NCI-H226 (cell line): ENCODE measurements at places on chromosomes 11 and 22.

GRCh38 chr22:22954656-22955055, 67.0 kb downstream of the IGLL5 start:
- no peak for DNase-seq

GRCh38 chr11:128226106-128226716, 361.1 kb downstream of the ETS1 start:
- no peak for DNase-seq

DNA sequence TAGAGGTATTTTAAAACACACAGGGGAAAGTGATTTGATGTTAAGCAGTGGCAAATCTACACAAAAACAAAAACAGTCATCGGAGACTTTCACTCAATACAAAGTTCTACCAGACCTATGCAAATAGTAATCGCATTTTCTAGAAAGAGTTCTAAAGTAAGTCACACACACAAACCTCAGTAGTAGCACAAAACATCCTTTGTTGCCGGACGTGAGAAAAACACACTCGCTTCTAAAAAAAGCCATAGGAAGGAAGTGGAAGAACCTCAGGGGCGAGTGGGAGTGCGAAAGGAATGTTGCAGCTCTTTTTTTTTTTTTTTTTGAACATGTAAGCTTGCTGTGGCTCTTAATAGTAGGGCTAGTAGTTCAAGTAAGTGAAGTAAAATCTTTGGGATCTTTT, 88.9 kb downstream of the MAML2 start:
- peak; percentile 29 for DNase-seq

DNA sequence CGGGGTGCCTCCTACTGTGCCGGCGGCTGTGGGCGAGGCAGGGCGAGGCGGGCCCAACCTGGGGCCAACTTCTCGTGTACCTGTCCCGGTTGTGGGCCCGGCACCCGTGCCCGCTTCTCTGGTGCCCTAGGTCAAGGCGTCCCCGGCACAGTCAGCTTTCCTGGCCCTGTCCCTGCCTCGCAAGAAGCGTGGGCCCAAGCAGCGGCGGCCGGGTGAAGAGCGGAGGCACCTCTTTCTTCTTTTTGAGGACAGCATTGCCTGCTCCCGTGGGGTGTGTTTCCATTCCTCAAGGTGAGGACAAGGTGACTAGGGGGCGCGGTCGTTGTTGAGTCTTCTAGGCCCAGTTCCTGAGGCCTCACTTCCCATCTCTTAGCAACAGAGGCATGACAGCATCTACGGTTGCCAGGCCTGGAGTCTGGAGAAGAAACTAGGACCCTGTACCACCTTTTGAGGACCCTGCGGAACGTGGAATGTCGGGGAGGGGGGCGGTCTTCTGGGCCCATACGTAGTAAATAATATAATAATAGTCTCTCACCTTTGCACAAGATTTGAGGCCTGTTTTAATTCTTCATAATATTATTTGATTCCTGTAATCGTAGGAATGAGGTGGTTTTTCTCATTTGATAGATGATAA, 418 bp downstream of the ACO2 start:
- DNase-seq, result no peak

GRCh38 chr11:22559416-22559815, 66.2 kb downstream of the FANCF start:
- DNase-seq, result no peak

- no peak for DNase-seq
These were observed 550.1 kb downstream of the SOX6 start for GRCh38 chr11:15806217-15806616.

GRCh38 chr11:120326845-120327281, 1.8 kb downstream of the TLCD5 start:
- DNase-seq, result peak; percentile 65

GRCh38 chr22:22929381-22930221, 42.0 kb downstream of the IGLL5 start:
- no peak for DNase-seq

DNA sequence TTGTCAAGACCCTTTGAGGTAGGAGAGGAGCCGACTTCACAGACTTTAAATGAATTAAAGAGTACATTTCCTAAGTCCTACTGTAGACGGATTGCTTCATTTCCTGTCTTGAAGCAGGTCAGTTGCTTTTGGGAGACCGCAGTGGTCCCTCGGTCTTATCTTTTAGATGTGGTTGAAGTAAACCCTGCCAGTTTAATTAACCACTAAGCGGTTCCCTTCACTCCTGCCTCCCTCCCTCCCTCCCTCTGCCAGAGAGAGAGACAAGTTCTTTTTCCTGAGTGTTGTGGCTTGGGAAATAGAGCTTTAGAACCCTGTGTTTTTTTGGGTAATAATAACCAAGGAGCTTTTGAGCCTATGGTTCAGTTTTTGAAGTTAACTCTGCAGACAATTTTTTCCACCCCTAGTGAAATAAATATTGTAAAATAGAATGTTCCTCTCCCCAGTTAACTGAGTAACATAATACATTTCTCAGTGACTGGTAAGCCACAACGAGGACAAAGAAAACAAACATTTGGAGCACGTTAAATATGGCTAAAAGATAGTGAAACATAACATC, 147.5 kb downstream of the LDLRAD3 start:
- DNase-seq, result peak; percentile 87

- peak; percentile 4 for DNase-seq
These were observed 82.3 kb downstream of the RCN1 start for GRCh38 chr11:32172848-32173834.

DNA sequence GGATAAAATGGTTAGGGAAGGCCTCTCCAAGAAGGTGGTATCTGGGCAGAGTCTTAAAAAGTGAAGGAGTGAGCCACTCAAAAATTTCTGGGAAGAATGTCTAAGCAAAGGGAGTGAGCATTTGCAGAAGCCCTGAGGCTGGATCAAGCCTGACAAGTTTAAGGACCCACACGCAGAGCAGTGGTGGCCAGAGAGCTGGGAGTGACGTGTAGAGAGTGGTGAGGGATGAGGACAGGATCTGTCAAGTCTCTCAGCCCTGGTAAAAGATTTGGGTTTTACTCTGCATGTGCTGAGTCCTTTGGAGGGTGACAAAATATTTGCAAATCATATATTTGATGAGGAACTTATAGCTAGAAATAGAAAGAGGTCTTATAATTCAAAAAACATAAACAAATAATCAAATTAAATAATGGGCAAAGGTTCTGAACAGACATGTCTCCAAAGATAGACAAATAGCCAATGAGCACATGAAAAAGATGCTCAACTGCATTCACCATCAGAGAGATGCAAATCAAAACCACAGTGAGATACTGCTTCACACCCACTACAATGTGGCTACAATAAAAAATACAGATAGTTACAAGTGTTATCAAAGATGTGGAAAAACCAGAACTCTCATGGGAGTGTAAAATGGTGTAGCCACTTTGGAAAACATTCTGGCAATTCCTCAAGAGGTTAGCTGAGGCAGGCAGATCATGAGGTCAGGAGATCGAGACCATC, 107.2 kb upstream of the NNMT start:
- no peak for DNase-seq

GRCh38 chr11:39571081-39571480, 1888.4 kb downstream of the LRRC4C start:
- no peak for DNase-seq

- no peak for DNase-seq
These were observed 100.0 kb upstream of the OR4B1 start for GRCh38 chr11:48116437-48117228.

- DNase-seq, result peak; percentile 80
These were observed 7.8 kb upstream of the P4HA3 start for GRCh38 chr11:74319139-74319816.

GRCh38 chr11:355581-356458, 13.5 kb upstream of the B4GALNT4 start:
- DNase-seq, result peak; percentile 91

GRCh38 chr11:66337103-66337899, 1.1 kb upstream of the RIN1 start:
- peak; percentile 63 for DNase-seq

DNA sequence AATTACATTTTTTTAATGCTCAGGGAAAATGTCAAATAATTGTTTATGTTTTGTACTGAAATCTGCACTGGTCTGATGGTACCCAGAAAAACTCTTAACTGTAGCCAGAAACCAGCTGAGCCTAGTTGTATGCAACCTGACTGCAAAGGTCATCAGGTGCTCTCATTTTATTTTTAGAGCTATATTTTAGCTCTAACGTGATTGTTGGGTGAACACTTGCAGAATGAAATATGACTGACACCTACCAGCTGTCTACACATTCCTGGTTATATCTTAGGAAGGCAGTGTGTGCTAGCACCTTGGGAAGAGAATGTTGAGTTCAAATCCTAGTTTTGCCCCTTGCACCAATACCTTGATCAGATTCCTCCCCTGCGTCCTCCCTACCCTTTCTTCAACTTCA, 23.6 kb downstream of the PTPRJ start:
- no peak for DNase-seq

DNA sequence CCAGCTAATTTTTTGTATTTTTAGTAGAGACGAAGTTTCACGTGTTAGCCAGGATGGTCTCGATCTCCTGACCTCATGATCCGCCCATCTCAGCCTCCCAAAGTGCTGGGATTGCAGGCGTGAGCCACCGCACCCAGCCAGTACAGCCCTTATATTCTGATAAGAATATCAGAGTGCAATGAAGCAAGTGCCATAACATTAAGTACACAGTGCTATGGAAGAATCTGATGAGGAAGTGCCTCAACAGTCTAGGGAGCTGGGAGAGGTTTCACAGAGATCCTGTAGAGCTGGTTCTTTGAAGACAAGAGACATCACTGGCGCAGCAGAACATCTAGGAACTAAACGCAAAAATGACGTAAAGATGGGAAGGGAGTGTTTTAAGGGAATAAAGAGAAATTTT, 2.1 kb downstream of the RTCB start:
- no peak for DNase-seq

DNA sequence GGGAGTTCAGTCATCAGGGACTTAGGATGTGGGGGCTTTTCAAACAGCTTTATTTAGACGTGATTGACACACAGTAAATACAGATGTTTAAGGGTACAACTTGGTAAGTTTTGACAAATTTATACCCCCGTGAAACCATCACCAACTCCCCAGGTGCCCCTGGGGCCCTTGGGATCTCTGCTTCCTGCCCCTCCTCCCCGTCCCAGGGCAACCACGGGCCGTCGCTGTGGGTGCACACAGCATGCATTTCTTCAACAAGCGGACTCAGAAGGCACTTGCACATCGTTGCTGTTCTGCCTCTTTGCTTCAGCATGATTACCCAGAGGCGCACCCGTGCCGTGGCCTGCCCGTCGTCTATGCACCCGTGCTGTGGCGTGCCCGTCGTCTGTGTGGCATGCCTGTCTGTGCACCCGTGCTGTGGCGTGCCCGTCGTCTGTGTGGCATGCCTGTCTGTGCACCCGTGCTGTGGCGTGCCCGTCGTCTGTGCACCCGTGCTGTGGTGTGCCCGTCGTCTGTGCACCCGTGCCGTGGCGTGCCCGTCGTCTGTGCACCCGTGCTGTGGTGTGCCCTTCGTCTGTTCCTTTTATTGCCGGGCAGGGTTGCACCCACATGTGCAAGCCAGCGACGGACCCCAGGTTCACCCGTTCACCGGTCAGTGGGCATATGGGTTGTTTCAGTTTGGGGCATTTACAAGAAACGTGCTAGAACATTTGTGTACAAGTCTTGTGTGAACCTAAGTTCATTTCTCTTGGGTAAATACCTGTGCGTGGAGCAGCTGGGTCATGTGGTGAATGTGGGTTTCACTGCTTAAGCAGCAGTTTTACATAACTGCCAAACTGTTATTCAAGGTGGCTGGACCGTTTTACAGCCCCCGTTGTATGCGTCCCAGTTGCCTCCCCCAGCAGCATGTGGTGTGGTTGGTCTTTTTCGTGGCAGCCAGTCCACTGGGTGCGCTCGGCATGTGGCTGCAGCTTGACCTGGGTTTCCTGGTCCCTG, 8.3 kb downstream of the CD81 start:
- DNase-seq, result no peak

DNA sequence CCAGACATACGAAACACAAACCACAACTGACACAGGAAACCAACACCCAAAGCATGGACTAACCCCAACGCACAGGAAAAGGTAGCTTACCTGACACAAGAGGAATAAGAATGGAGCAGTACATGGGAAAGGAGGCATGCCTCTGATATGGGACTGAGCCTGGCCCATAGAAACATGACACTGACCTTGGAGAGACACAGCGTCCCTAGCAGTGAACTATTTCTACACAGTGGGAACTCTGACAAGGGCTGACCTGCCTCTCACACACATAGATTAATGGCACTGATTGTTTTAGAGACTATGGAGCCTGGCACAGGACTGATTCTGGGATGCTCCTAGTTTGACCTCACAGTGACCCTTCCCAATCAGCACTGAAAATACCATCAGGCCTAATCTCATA, 12.0 kb downstream of the CCKBR start:
- no peak for DNase-seq

- no peak for DNase-seq
These were observed 196.7 kb downstream of the DSCAML1 start for GRCh38 chr11:117600234-117600783.

- DNase-seq, result peak; percentile 41
These were observed 6.7 kb upstream of the SYT7 start for GRCh38 chr11:61587541-61587941.

DNA sequence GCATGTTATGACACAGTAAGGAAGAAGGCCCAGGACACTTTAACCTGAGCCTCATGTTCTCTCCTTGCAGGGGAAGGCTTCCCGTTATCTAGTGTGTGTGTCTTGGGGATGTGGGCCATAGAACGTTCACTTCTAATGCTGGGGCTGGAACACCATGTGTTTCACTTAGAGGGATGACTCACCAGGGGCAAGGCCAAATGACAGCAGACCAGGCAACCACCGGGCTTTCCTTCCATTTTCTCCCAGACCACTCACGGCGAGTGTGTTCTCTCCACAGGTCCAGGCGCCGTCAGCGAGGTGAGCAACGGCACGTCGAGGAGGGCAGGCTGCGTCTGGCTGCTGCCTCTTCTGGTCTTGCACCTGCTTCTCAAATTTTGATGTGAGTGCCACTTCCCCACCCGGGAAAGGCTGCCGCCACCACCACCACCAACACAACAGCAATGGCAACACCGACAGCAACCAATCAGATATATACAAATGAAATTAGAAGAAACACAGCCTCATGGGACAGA, 964.4 kb downstream of the NTM start:
- DNase-seq, result no peak

GRCh38 chr22:41417622-41418390, 28.8 kb downstream of the TOB2 start:
- DNase-seq, result no peak

GRCh38 chr22:46051646-46052045, 74.7 kb upstream of the WNT7B start:
- no peak for DNase-seq

- DNase-seq, result no peak
These were observed 10.5 kb downstream of the PAX6 start for GRCh38 chr11:31800398-31801265.

- no peak for DNase-seq
These were observed 82.1 kb downstream of the CDKN1C start for GRCh38 chr11:2803186-2804091.

- no peak for DNase-seq
These were observed 16.8 kb downstream of the CRY2 start for GRCh38 chr11:45864041-45864440.

DNA sequence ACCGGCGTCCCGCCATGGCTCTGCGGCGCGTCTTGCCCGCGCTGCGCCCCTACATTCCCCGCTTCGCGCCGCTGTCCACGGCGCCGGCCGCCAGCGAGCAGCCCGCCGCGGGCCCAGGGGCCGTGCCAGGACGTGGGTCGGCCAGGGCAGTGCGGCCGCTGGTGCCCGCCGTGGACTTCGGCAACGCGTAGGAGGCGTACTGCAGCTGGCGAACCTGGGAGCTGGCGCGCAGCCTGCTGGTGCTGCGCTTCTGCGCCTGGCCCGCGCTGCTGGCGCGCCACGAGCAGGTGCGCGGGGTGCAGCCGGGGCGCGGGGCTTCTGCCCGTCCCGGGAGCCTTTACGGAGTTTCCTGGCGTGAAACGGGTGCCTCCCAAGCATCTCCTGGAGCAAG, 20.1 kb downstream of the DGCR6L start:
- DNase-seq, result no peak

GRCh38 chr11:111617286-111617685, 15.0 kb downstream of the SIK2 start:
- no peak for DNase-seq
